ENCODE measurements at places on chromosomes 1 and 21. TPM values are rescaled to one million over a fixed set of nuclear protein-coding genes. Genes with fewer than 3 reads are reported as not detected.

The DNASE2B gene
- total RNA-seq: not detected

The SLC9C2 gene
- not detected for total RNA-seq

The PLA2G2E gene
- total RNA-seq: not detected

The COL18A1 gene
- total RNA-seq: 15.0 TPM

- DNase-seq: no peak
These were observed 90.8 kb downstream of the PPP1R12B start for GRCh38 chr1:202439308-202439707.

DNA sequence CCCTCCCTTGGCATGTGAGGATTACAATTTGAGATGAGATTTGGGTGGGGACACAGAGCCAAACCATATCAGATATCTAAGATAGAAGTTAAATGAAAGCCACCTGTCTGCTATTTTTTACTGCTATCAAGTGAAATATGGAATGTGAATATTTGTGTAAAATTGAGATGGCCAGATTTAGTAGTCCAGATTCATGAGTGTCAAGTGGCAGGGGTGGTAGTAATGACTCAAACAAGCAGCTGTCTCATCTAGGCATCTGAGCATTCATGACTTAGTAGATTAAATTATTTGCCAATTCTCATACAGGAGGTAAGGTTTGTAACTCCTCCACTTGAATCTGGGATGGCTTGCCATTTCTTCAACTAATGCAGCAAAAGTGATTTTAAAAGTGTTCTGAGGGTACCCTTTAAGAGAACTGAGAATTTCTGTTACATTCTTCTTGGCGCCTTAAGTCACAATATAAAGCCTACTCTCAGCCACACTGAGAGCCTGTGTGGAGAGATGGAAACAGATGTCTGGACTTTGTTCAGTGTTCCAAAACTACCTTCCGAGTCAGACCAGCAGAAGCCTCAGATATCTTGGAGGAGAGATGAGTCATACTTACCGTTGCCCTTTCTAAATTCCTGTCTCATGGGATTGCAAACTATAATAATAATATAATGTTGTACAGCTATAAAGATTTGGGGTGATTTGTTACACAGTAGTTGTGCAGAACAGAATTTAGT lies 1065.6 kb upstream of the TMPRSS15 start:
- no peak for DNase-seq

GRCh38 chr1:229001467-229002011 lies 266.3 kb downstream of the RHOU start:
- no peak for DNase-seq

DNA sequence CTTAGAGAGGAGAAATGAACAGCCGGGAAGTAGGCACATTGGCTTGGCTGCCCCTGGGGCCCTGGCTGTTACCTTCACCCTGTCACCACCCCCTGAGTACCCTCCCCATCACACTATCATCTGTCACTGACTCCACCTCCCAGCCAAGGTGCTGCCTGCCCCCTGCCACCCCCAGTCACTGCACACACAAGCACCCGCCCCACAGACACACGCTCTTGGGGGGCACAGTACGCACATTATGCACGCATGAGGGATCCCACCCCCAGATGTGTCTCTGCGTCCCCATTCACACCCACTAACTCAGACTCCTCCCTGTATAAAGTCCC lies 223.3 kb downstream of the PTPRU start:
- DNase-seq: no peak

- DNase-seq: no peak
These were observed 3.7 kb downstream of the FOXD2 start for GRCh38 chr1:47441450-47442106.

GRCh38 chr1:3427711-3428704 lies 26.5 kb upstream of the ARHGEF16 start:
- DNase-seq: no peak

Measured in activated T-cell treated with anti-CD3 and anti-CD28 coated beads, Interleukin-2, amount 50 U/mL, for 4 hours (primary cell).